PC-3 (cell line): ENCODE measurements at places on chromosomes 6 and 20.
A peak's percentile ranks its signal among the peaks of the same experiment; 100 is the strongest.

DNA sequence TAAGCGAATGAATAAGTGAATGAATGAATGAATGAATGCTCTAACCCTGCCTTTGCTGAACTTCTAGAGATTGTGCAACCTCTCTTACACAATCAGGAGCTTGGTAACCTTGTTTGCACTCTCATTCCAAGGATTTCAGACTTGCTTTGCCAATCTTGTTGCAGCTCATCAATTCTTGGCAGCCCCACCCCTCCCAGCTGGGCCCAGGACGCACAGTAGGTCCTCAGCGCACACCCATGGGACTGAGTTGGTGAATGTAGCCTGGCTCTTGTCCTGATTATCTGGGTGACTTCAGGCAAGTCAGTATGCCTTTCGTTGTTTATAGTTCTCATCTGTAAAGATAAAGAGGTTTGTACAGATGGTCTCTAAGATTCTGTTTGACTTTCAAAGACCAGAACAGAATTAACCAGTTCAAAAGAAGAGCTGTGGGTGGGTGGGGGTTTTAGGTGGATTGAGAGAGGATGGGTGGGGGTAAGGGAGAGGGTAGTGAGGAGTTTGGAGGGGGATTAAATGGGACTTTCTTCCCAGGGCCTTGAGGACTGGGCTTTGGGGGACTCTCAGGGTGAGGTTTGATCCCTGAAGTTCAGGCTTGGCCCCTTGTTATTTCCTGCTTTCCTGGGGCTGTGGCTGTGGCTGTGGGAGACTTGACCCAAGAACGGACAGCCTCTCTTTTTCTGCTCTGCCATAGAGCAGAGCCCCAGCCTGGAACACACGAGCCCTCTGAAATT is 33.2 kb downstream of the VEGFA start:
- no peak for DNase-seq

GRCh38 chr20:29427201-29428060 is 1830.0 kb upstream of the DEFB115 start:
- DNase-seq = no peak

DNA sequence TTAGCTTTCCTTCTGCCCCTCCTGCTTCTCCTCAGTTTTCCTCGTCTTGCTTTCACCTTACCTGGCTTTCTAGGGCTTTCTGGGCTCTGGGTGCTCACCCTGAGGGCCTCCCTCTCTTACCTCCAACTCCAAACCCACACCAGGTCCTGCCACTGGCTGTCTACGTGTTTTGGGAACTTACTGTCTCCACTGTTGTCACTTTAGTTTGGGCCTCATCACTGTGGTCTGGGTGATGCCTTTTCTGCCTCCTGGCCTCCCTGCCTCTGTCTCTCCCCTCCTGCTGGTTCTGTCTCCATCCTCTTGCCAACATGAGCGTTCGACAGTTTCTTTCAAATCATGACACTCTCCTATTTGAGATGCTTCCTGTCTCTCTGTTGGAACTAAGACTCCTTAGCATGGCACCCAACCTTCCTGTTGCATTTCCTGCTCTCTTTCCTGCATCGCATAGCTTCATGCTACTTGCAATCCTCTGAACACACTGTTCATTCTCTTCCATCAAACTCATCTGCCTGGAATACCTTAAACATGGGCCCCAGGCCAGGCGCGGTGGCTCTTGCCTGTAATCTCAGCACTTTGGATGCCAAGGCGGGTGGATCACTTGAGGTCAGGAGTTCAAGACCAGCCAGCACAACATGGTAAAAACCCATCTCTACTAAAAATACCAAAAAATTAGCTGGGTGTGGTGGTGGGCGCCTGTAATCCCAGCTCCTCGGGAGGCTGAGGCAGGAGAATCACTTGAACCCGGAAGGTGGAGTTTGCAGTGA is 5.5 kb downstream of the CD40 start:
- DNase-seq = no peak

DNA sequence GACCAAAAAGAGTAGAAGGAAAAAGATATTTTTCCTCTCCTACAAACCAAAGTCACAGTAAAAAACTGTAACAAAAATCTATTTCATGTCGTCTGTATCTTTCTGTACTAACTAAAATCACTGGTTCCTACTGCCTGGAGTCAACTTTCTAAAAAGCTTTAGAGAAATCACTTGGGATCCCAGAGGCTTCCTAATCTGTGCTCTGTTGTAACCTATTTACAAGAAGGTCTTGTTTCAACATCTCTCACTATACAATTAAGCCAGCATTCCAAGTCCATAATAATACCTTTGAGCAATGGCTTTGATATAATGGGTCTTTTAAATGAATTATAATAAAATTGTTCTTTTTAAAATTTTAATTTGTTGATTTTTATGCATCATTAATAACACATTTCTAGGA is 20.4 kb downstream of the RAB23 start:
- DNase-seq = no peak

DNA sequence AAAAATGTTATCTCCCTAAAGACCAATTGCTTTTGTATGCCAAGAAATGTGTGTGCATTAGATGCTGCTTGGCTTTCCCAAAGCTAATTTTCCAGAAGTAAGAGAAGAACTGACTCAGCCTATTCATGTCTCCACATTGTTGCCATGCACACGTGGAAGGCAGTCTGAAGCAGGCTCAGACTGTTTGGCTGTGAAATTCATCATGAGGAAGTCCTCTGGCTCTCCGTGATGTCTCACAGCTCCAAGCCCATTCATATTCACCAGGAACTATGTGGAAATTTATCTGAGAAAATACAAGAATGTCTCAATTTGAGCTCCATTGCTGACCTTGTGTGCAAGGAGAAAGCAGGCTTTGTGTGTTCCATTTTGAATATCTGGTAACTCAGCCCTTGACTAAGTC is 1022.2 kb upstream of the GJE1 start:
- no peak for DNase-seq

DNA sequence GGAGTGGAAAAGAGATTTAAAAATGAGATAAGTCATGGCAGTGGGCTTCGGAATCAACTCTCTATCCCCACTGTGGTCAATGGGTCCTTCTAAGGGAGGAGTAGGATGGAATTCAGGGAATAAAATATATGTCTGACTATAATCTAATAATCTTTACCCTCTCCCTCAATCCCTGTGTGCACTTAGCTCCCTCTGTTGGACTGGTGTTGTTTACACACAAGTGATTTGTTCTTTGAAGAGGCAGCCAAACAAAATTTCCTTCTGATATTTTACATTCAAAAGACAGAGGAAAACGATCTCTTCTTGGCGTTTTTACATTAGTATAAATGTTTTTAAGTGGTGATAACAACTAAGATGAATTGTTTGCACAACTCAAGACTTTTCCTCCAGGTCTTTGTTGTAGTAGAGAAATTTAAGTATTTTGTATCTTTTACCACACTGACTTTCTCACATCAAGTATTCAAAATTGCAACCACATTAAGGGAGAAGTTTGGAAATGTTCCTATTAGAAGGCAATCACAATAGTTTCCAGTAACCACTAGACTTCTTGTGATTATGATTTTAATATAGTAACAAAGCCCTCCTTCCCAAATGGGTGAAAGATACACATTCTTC is 317.8 kb downstream of the CENPW start:
- peak; percentile 58 for DNase-seq

- no peak for DNase-seq
Observed at GRCh38 chr6:72863131-72863530, 241.3 kb downstream of the KCNQ5 start.
